ENCODE measurements at places on chromosomes 13 and 19. TPM values are rescaled to one million over a fixed set of nuclear protein-coding genes. Genes with fewer than 3 reads are reported as not detected.

The SIPA1L3 gene
- 9.1 TPM for total RNA-seq

The ZNF729 gene
- total RNA-seq, result not detected

The NCCRP1 gene
- total RNA-seq, result not detected

The KCTD15 gene
- total RNA-seq, result 53.2 TPM
